Naive thymus-derived CD8-positive, alpha-beta T cell (primary cell): ENCODE measurements at places on chromosomes 11 and 22. TPM values are rescaled to one million over a fixed set of nuclear protein-coding genes. Genes with fewer than 3 reads are reported as not detected.
A peak's percentile ranks its signal among the peaks of the same experiment; 100 is the strongest.

Gene NCR3LG1
- 5.5 TPM for total RNA-seq

Gene C11orf86
- not detected for total RNA-seq

Gene RPS13
- 2,203 TPM for total RNA-seq

Gene TMX2
- 56.4 TPM for total RNA-seq

Gene TRPM5
- 0.60 TPM for total RNA-seq

Gene OR5A1
- not detected for total RNA-seq

Gene BIRC3
- total RNA-seq = 94.8 TPM

Gene OR10A2
- not detected for total RNA-seq

Gene KLHDC7B
- 6.2 TPM for total RNA-seq

Gene CRYBB2
- total RNA-seq = not detected

Gene MS4A1
- 45.1 TPM for total RNA-seq

DNA sequence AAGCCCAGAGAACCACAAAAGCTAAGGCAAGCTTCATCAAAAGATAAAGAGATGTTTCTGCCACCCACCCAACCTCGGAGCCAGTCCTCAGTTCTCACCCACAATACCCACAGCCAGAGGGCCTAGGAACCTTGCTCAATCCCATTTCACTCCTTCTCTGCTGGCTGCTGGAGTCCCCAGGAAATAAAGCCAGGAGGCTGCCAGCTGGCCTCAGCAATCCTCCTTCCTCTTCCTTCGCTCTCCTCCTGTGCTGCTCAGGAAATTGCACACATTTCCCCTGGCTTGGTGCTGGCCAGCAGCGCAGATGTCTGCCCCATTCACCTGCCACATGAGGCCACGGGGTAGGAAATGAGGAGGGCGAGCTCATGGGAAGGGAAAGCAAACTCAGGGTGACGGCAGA is 91.8 kb upstream of the LDLRAD3 start:
- no peak overlapping the region for H3K27ac ChIP-seq
- no peak overlapping the region for H3K4me3 ChIP-seq
- DNase-seq = no peak
- no peaks in the 10 kb centered on the region for H3K36me3 ChIP-seq
- H3K27me3 ChIP-seq = peaks cover 3% of the 10 kb centered on the region

GRCh38 chr22:40043081-40043480 is 48.3 kb downstream of the FAM83F start:
- peaks cover 7% of the 10 kb centered on the region for H3K27me3 ChIP-seq
- DNase-seq = no peak
- no peaks in the 10 kb centered on the region for H3K36me3 ChIP-seq

DNA sequence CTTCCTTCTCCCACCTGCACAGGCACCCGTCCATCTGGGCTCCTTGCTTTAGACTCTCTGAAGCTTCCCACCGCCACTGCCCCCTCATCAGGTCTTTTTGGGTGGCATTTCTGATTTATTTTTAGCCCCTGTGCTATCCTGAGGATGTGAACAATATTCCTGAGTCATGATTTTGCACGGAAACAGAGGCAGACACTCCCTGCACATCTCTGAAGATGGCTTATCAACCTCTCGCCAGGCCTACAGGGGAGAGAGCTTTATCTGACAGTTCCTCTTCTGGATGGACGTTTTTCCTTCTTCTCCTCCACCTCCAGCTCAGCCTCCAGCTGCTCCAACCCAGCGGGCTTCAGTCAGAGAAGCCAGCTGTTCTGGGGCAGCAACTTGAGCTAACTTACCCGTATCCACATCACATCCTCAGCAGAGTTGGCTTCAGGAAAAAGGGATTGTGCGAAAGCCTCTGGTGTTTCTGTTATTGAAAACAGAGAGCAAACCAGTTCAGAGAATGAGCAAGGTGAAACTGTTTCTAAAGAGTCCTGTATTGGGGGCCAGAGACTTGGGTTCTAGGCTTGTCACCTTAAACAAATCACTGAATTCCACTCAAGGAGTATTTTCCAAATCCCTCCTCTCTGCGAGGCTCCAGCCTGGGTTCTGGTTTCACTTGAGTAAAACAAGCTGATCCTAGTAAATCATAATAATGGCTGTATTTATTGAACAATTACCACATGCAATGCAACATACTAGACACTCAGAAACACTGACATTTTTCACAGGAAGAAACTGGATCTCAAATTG is 33.1 kb upstream of the ETS1 start:
- peaks cover 84% of the 10 kb centered on the region for H3K4me1 ChIP-seq
- H3K36me3 ChIP-seq = no peaks in the 10 kb centered on the region
- no peak for DNase-seq
- H3K27me3 ChIP-seq = no peaks in the 10 kb centered on the region
- no peak overlapping the region for H3K4me3 ChIP-seq

GRCh38 chr22:47029244-47030074 is 267.0 kb downstream of the TBC1D22A start:
- H3K4me3 ChIP-seq = no peak overlapping the region
- no peaks in the 10 kb centered on the region for H3K36me3 ChIP-seq
- no peaks in the 10 kb centered on the region for H3K27me3 ChIP-seq
- no peak overlapping the region for H3K27ac ChIP-seq

- H3K4me1 ChIP-seq = peaks cover 2% of the 10 kb centered on the region
- no peak overlapping the region for H3K27ac ChIP-seq
- H3K36me3 ChIP-seq = no peaks in the 10 kb centered on the region
- DNase-seq = no peak
These were observed 32.0 kb downstream of the PDE2A start for GRCh38 chr11:72642043-72642883.

DNA sequence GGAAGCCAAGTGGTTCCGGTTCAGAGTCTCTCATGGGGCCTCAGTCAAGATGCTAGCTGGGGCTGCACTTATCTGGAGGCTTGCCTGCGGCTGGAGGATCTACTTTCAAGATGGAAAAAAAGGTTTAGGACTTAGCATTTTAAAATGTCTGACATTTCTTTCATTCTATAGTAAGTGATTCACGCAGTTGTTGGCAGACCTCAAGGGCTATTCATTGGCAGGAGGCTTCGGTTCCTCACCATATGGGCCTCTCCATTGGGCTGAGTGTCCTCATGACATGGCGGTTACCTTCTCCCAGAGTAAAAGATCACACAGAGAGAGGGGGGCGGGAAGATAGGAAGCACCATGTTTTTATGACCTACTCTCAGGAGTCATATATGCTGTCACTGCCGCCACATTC is 298.0 kb upstream of the PLET1 start:
- H3K36me3 ChIP-seq = no peaks in the 10 kb centered on the region
- no peak overlapping the region for H3K27ac ChIP-seq
- H3K27me3 ChIP-seq = peaks cover 4% of the 10 kb centered on the region
- H3K4me1 ChIP-seq = peaks cover 4% of the 10 kb centered on the region
- DNase-seq = no peak
- H3K4me3 ChIP-seq = no peak overlapping the region

GRCh38 chr11:59647245-59647980 is 21.4 kb downstream of the PATL1 start:
- no peak overlapping the region for H3K4me3 ChIP-seq
- DNase-seq = no peak
- peak overlapping the region; percentile 35 for H3K27ac ChIP-seq
- no peaks in the 10 kb centered on the region for H3K4me1 ChIP-seq

- H3K27ac ChIP-seq = no peak overlapping the region
- H3K4me3 ChIP-seq = no peak overlapping the region
- H3K36me3 ChIP-seq = peaks cover 3% of the 10 kb centered on the region
- H3K27me3 ChIP-seq = peaks cover 34% of the 10 kb centered on the region
- no peaks in the 10 kb centered on the region for H3K4me1 ChIP-seq
These were observed 19.9 kb downstream of the MMP10 start for GRCh38 chr11:102760344-102761035.

DNA sequence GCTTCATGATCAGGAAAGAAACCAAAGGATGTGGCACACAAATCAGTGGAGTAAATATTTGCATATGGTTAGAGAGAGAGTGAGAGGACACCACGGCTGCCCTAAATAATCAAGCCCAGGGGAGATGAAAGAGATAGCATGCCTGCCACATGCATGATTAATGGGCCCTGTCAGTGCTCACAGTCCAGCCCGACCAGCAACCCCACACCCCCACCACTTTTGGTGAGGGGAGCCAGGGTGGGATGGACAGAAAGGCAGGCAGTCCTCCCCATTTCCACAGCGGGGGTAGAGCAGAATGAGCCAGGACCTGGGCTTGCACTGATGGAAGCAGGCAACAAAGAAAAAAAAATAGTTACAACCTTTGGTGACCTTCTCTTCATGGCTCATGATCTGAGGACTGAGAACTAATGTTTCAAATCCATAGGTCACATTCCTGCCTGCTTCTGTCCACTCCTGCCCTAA is 545.0 kb downstream of the ETS1 start:
- H3K27me3 ChIP-seq = no peaks in the 10 kb centered on the region
- H3K4me1 ChIP-seq = peaks cover 70% of the 10 kb centered on the region
- H3K36me3 ChIP-seq = peaks cover 2% of the 10 kb centered on the region

- no peak overlapping the region for H3K27ac ChIP-seq
- H3K36me3 ChIP-seq = no peaks in the 10 kb centered on the region
- no peak overlapping the region for H3K4me3 ChIP-seq
- peaks cover 9% of the 10 kb centered on the region for H3K27me3 ChIP-seq
- H3K4me1 ChIP-seq = no peaks in the 10 kb centered on the region
These were observed 5.1 kb downstream of the OR10V1 start for GRCh38 chr11:59708537-59708936.

GRCh38 chr11:28834877-28835276 is 726.7 kb downstream of the METTL15 start:
- no peak overlapping the region for H3K27ac ChIP-seq
- H3K27me3 ChIP-seq = no peaks in the 10 kb centered on the region
- H3K4me3 ChIP-seq = no peak overlapping the region
- no peak for DNase-seq
- H3K36me3 ChIP-seq = no peaks in the 10 kb centered on the region

DNA sequence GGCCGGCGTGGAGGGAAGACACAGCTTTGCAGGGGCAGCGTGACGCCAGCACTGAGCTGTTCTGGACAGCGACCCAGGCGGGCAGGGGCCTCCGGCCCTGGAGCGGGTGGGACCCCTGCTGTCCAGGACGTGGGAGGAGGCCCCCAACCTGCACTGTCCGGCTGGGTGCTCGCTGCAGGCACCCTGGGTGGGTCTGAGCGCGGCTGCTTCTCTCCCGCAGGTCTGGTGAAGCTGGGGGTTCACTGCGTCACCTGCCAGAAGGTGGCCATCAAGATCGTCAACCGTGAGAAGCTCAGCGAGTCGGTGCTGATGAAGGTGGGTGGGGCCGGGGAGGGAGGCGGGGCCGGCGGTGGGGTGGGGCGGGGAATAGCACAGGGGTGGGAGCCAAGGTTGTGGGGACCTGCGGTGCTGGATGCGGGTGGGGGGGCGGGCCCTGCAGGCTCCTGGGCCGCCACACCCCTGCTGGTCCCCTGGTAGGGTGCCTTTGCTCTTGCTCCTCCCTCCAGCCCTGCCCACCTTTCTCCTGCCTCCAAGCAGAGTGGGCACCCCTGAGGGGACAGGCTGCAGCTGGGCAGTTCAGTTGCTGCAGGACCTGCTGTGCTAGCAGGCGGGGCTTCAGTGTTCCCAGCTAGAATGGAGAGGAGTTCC is 46.2 kb downstream of the BRSK2 start:
- H3K4me3 ChIP-seq = no peak overlapping the region
- H3K36me3 ChIP-seq = no peaks in the 10 kb centered on the region

GRCh38 chr11:122804161-122804560 is 34.1 kb upstream of the CRTAM start:
- no peak for DNase-seq
- H3K36me3 ChIP-seq = peaks cover 76% of the 10 kb centered on the region
- no peaks in the 10 kb centered on the region for H3K27me3 ChIP-seq
- H3K27ac ChIP-seq = no peak overlapping the region

GRCh38 chr11:62599901-62600300 is 1.8 kb downstream of the MTA2 start:
- no peaks in the 10 kb centered on the region for H3K27me3 ChIP-seq
- DNase-seq = no peak
- H3K27ac ChIP-seq = peak overlapping the region; percentile 94
- H3K4me3 ChIP-seq = peak overlapping the region; percentile 92

- H3K27me3 ChIP-seq = no peaks in the 10 kb centered on the region
- DNase-seq = no peak
- no peak overlapping the region for H3K27ac ChIP-seq
These were observed 1145.1 kb downstream of the LRRC4C start for GRCh38 chr11:40314327-40314726.

- no peaks in the 10 kb centered on the region for H3K4me1 ChIP-seq
- no peak for DNase-seq
- H3K27me3 ChIP-seq = peaks cover 2% of the 10 kb centered on the region
- H3K4me3 ChIP-seq = no peak overlapping the region
- H3K27ac ChIP-seq = no peak overlapping the region
These were observed 500.8 kb downstream of the INSC start for GRCh38 chr11:15615398-15616096.

GRCh38 chr22:36928196-36928595 is 14.8 kb downstream of the CSF2RB start:
- no peak for DNase-seq
- no peak overlapping the region for H3K4me3 ChIP-seq

GRCh38 chr11:126627421-126627820 is 271.9 kb downstream of the ST3GAL4 start:
- no peak for DNase-seq
- no peaks in the 10 kb centered on the region for H3K36me3 ChIP-seq
- no peaks in the 10 kb centered on the region for H3K4me1 ChIP-seq
- no peak overlapping the region for H3K27ac ChIP-seq
- no peak overlapping the region for H3K4me3 ChIP-seq

DNA sequence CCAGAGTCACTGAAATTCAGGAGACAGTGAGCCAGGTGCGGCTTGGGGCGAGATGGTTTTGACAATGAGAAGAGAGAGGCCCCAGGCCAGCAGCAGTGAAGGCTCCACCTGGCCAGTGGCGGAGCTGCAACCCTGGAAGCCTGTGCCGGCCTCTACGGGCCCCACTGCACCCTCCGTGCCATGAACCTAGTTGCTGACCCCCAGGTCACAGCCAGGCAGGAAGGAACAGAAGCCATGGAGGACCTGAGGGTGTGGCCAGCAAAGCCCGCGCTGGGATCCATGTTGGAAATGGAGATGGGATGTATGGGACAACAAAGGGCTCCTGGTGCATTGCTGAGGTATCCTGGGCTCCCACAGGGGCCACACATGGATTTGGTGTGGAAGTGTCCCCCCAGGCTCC is 1528.5 kb downstream of the BRD1 start:
- no peak for DNase-seq
- H3K4me1 ChIP-seq = no peaks in the 10 kb centered on the region
- no peaks in the 10 kb centered on the region for H3K27me3 ChIP-seq

GRCh38 chr11:92396133-92396532 is 171.5 kb downstream of the FAT3 start:
- no peaks in the 10 kb centered on the region for H3K4me1 ChIP-seq
- H3K27me3 ChIP-seq = no peaks in the 10 kb centered on the region
- H3K36me3 ChIP-seq = no peaks in the 10 kb centered on the region
- no peak overlapping the region for H3K4me3 ChIP-seq

DNA sequence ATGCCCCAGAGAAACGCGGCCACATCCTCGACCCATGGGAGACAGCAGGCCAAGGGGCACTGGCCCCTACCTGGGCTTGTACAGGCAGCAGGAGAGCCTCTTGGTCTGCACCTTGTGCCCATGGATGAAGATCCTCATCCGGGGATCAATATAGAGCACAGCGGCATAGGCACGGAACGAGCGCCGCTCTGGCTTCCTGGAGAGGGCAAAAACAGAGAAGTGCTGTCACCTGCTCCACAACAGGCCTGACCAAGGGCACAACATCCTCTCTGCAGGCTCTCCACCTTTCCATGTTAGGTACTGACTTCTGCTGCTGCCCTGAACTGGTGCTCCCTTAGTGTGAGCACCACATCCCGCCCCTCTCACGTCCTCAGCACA is 27.2 kb downstream of the MORC2 start:
- H3K27ac ChIP-seq = peak overlapping the region; percentile 97
- H3K4me1 ChIP-seq = peaks cover 82% of the 10 kb centered on the region

GRCh38 chr11:100484948-100485347 is 202.1 kb upstream of the ARHGAP42 start:
- no peaks in the 10 kb centered on the region for H3K4me1 ChIP-seq
- no peaks in the 10 kb centered on the region for H3K36me3 ChIP-seq
- H3K4me3 ChIP-seq = no peak overlapping the region
- no peak for DNase-seq
- no peak overlapping the region for H3K27ac ChIP-seq
